ENCODE measurements at places on chromosomes 12 and 14.

- no peak for DNase-seq
Observed at GRCh38 chr14:92322516-92322915, 449 bp upstream of the SLC24A4 start.

- DNase-seq, result no peak
Observed at GRCh38 chr12:25074113-25074512, 120.8 kb downstream of the DNAI7 start.

DNA sequence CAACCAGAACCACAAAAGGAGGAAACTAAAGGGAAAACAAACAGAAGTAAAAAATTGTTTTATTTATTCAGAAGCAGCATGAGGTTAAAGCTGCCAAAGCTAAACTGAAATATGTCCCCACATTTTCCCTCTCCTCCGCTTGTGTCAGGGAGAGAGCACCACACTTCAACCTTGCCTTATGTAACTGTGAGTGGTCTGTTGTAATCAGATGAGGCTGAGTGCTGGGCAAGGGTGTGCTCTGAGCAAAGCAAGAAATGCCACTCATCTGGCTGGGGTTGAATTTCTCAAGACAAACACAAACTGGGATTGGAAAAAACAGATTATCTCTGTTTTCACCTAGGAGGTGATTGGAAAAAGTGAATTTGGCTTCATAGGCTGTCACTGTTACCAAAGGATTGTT, 12.2 kb downstream of the CAPZA3 start:
- DNase-seq, result no peak

GRCh38 chr12:121364683-121365121, 12.5 kb upstream of the ANAPC5 start:
- DNase-seq, result no peak

DNA sequence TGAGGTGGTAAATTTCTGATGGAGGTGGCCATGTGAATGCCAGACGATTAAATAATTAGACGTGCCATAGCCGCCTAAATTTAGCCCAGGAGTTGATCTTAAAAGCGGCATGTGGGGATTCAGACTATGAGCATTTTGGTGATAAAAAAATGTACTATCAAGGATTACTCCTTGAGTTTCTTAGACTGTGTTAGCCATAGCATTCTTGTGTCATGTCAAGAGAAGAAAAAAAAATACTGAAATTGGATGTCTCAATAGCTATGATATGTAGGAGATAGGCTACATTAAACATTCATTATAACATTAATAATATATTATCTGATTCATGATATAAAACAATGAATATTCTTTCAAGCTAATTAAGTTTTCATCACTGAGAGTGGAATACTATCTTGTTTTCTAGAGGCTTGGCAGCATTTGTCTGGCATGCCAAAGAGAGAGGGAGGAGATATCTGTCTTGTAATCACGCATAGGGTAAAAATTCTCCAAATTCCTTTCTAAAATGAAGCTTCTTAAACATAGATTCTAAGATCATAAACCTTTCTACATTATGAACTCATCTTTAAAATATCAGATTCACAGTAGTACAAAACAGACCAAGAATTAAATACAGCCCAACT, 727.0 kb downstream of the C12orf50 start:
- DNase-seq, result no peak

GRCh38 chr14:64208981-64209380, 85.2 kb downstream of the ESR2 start:
- DNase-seq, result no peak

GRCh38 chr12:69480698-69481097, 10.5 kb downstream of the FRS2 start:
- DNase-seq, result no peak

- no peak for DNase-seq
Observed at GRCh38 chr12:122018457-122018856, 3.2 kb upstream of the BCL7A start.

DNA sequence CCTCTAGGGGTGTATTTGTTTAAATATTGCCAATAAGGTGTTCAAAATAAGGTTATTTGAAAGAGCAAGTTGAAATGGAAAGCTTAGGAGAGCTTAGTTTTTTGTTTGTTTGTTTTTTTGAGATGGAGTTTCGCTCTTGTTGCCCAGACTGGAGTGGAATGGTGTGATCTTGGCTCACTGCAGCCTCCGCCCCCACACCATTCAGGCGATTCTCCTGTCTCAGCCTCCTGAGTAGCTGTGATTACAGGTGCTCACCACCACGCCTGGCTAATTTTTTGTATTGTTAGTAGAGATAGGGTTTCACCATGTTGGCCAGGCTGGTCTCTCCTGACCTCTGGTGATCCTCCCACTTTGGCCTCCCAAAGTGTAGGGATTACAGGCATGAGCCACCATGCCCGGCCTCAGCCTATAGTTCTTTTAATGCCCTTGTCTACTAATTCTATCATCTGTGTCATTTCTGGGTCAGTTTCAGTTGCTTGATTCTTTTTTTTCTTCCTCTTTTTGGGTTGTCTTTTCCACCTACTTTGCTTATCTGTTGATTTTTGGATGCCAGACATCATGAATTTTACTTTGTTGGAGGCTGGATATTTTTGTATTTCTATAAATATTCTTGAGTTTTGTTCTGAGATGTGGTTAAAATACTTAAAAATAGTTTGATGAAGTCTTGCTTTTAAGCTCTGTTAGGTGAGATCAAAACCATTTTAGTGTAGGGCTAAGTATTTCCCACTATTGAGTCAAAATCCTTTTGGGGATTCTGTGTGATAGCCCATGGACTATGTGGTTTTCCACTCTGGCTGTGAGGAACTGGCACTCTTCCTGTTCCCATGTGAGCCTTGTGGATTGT, 18.7 kb downstream of the RCOR1 start:
- DNase-seq, result no peak

- no peak for DNase-seq
Observed at GRCh38 chr12:87368259-87368658, 660.9 kb downstream of the C12orf50 start.
